ENCODE measurements at places on chromosomes 11 and 22.
A peak's percentile ranks its signal among the peaks of the same experiment; 100 is the strongest.

- DNase-seq = peak; percentile 36
These were observed 4.9 kb upstream of the CCDC34 start for GRCh38 chr11:27367881-27368280.

GRCh38 chr11:94876645-94877442 lies 96.5 kb downstream of the CWC15 start:
- peak; percentile 30 for DNase-seq

GRCh38 chr11:9827708-9828107 lies 163.8 kb downstream of the SWAP70 start:
- no peak for DNase-seq

GRCh38 chr11:14345668-14346067 lies 13.3 kb downstream of the RRAS2 start:
- DNase-seq = no peak

- DNase-seq = no peak
These were observed 66.2 kb downstream of the COMMD9 start for GRCh38 chr11:36222831-36223635.

GRCh38 chr11:75135651-75136050 lies 15.3 kb upstream of the SLCO2B1 start:
- no peak for DNase-seq
